Stimulated activated CD8-positive, alpha-beta memory T cell treated with anti-CD3 and anti-CD28 coated beads, Interleukin-4, amount 100 ng/mL, for 4 hours (primary cell): ENCODE measurements at places on chromosomes 7 and 10.

DNA sequence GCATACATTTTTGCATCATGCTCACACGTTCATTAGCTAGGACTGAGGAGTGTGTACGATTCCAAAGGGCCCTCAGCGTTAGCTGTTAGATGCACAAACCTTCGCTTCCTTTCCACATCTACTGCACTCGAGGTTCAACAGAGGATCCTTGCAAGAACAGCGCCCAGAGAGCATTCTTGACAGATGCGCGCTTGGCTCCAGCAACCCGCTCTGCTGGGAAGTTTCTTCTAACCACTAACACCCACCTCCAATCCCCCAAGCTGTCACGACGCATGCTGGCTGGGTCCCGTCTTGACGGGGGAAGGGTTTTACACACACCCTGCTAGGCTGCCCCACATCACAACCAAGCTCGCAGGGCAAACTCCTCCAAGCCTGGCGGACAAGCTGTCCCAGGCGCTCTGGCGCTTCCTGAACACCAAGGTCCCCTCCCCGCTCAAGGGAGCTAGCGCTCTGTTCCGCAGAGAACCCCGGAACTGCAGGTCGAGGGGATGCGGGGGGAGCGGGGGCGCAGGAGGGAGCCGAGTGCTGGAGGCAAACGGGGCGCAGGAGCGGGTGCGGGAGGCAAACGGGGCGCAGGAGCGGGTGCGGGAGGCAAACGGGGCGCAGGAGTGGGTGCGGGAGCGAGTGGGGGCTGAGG, 653 bp upstream of the ADRB1 start:
- no peak for DNase-seq

- no peak for DNase-seq
Measured at GRCh38 chr7:152607007-152607406, 68.9 kb downstream of the XRCC2 start.

DNA sequence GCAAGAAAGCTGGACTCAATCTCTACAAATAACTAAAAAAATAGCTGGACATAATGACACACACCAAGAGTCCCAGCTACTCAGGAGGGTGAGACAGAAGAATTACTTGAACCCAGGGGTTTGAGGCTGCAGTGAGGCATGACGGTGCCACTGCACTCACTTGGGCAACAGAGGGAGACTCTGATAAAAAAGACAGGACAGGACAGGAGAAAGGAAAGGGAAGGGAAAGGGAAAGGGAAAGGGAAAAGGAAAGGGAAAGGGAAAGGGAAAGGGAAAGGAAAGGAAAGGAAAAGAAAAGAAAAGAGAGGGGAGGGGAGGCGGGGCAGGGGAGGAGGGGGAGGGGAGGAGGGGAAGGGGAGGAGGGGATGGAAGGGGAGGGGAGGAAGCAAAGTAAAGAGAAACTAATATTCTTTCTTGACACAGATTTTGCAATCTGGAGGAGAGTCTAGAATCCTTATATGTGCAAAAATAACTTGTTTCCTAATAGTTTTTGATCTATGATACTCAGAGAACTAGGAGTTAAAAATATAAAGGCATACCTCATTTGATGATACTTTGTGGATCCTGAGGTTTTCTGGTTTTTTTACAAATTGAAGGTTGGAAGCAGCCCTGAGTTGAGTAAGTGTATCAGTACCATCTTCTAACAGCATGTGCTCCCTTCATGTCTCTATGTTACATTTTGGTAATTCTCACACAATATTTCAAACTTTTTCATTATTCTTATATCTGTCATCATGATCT, 8.0 kb downstream of the SAR1A start:
- DNase-seq = no peak

GRCh38 chr7:149196151-149196704, 882 bp downstream of the ZNF282 start:
- no peak for DNase-seq

- no peak for DNase-seq
Measured at GRCh38 chr10:126997801-126998590, 92.8 kb downstream of the DOCK1 start.

GRCh38 chr10:26455567-26456315, 17.6 kb downstream of the APBB1IP start:
- DNase-seq = no peak

DNA sequence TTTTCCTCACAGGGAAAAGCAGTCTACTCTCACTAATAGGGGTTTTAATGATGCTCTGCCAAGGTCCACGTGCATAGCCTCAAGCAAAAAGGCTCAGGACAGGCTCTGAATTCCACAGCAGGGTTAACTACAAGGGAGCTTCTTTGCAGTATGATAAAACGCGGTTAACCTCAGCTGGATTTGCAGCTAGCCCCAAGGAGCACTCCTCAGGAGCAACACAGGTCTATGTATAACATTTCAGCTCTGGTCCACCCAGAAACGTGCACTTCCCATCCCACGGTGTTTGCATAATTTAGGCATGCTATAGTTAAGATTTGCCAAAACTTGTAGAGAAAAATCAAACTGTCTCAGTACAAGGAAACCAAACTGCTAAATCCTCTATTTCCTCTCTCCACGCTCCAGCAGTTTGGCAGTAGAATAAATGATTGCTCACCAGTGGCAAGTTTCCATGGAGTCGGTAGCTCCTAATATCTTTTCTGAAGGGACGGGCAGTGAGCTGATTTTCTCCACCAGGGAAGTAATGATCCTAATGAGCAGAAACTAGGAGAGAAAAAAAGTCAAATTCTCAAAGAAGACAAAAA, 13.1 kb upstream of the ASB4 start:
- DNase-seq = no peak

- no peak for DNase-seq
Measured at GRCh38 chr10:13113544-13113943, 13.6 kb downstream of the OPTN start.

DNA sequence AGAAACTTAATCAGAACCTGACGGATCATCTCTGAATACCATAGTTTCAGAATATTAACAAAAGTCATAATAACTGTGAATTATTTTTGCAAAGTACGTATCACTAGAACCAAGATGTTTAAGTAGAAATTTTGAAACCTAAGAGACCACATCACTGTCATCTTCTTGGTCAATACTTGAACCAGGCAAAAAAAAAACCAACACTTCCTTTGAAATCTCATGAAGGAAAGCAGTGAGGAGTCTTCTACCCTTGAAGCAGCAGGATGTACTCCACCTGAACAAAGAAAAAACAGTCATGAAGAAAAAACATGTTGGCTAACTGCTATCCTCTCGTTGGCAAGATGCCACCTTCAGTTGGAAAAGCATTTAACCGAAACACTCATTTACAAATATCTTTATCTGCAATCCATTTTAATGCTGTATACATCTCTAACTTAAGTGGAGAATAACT, 82.4 kb downstream of the SRPK2 start:
- no peak for DNase-seq

DNA sequence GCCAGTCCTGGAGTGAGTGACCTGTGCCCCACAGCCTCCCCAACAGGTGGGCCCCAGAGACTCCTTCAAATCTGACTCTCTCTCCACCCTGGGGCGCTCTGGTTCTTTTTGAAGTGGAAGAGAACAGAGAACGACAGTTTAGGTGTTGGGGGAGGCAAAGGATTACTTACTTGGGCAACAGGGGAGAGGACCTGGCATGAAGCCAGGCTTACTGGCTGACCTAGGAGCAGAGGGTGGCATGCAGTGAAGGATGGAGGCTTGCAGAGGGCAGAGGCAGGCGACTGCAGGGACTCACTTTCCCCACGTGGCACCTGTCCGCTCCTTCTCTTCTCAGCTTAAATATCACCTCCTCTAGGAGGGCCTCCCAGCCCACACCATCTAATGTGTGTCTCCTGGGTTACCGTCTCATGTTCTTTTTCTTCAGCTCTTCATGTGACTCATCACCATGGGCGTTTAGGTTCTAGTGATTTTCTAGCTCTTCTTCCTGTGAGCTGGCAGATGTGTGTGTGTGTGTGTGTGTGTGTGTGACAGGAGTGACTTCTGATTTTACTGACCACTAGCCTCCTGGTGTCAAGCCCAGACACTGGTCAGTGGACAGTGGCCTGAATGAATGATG, 15.5 kb downstream of the LZTS2 start:
- no peak for DNase-seq

DNA sequence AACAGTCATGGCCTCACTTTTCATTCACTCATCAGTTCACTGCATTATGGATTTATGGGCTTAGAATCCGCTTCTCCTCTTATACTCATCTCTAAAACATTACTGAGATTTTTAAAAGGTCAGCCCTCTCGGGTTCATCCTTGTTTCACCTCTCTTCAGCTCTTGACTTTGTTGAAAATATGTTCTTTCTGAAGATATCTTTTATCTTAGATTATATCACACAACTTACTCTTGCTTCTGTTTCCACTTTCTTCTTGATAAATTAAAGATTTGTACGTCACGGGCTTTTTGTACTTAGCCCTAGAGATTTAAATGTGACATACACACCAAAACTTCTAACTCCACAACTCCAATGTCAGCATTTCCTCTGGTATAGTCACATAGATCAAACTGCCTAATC, 342.5 kb upstream of the TMEM229A start:
- DNase-seq = no peak

GRCh38 chr7:38462819-38463218, 168.4 kb downstream of the AMPH start:
- DNase-seq = no peak

DNA sequence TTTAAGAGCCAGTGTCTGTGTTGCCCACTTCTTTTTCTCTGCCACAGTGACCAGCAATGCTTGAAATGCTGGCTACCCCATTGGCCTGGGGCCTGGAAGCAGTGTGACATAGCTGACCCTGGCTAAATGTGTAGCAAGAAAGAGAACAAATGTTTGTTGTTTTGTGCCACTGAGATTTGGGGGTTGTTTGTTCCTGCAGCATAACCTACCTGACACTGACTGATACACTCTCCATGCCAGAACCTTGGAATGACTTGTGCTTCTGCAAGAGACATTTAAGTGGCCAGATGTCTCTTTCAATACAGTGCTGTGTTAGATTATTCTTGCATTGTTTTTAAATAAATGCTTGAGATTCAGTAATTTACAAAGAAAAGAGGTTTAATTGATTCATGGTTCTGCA, 411.5 kb downstream of the TYW1 start:
- no peak for DNase-seq

DNA sequence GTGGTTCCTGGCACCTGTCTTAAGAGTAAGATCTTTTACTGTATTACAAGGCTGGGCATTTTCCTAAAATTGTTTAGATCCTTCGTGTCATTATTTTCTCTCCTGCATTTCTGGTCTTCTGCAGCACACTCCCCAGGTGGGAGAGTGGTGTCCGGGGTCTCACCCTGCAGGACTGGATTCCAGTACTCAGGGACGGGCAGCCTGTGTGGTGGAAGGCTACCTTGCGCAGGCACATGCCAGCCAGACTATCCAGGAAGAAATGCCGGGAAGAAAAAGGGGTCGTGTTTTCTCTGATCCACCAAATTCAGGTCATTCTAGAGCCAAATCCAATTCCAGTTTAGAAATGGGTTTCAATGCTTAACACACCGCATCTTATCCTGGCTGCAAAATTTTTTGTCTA, 27.7 kb downstream of the CNPY1 start:
- no peak for DNase-seq

DNA sequence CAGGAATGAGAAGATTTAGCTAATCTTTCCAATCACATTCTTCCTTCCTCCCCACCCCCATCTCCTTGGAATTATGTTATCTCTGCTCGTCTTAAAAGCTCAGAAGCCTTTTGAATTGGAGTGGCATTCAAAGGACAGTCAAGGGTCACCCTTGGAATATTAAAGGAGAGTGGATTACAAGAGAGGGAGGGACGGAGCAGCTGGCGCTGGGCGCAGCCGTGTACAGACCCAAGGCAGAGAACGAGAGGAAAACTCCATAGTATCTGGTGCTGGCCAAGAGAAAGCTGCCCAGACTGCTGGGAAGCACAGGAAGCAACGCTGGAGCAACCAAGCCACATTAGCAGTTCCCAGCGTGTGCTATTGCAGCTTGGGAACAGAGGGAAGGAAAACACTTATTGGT, 95.7 kb downstream of the POU6F2 start:
- DNase-seq = no peak

GRCh38 chr10:133258066-133258817, 18.4 kb downstream of the ADAM8 start:
- DNase-seq = no peak

DNA sequence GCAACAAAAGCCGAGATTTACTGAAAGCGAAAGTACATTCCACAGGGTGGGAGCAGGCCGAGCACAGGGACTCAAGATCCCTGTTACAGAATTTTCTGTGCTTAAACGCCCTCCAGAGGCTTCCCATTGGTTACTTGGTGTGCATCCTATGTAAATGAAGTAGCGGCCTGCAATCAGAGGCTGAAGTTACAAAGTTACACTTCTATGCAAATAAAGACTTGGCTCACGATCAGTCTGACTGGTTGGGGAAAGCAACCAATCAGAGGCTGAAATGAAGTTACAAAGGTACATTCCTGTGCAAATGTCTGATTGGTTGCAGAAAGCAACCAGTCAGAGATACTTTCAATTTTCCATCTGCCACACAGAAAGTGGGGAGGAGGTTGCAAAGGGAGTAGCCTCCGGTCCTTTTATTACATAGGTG, 4.1 kb downstream of the ACBD7 start:
- no peak for DNase-seq

GRCh38 chr10:133465191-133465949, 11.6 kb downstream of the SCART1 start:
- no peak for DNase-seq

- no peak for DNase-seq
Measured at GRCh38 chr7:122470859-122471258, 166.3 kb upstream of the FEZF1 start.

GRCh38 chr7:84104826-84105225, 89.8 kb downstream of the SEMA3A start:
- no peak for DNase-seq

- DNase-seq = no peak
Measured at GRCh38 chr10:123038782-123039631, 30.2 kb downstream of the ACADSB start.

DNA sequence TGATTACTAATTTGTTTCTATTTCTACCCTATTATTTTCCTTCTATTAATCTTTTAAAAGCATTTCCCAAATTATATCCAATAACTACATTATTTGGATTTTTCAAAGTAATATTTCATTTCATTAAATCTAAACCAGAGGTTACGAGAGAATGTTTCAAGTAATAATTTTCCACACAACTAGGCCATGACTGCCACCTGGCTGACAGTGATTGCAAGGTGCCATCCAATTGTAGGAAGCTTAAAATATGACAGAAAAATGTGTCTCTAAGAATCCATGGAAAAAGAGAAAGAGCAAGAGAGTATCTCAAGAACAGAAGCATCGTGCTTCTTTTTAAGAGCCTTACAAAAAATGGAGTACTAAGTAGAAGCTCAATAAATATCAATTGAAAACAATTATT, 48.7 kb downstream of the TPK1 start:
- no peak for DNase-seq

DNA sequence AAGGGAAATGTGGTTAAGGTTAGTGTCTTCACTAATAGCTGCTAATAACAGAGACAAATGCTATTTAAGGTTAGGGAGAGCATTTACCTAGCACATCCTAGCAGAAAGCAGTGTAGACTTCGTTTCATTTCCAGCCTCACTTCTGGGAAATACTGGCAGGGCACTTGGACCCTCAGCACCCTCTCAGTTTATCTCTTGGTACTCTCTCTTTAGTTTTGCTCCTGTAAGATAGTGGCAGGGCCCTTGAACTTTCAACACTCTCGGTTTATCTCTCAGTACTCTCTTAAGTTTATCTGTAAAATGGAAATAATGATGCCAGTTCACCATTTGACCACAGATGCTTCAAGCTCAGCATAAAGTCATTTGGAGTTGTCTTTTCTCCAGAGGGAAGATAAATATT, 118.4 kb downstream of the MBL2 start:
- no peak for DNase-seq

GRCh38 chr7:123220396-123220795, 20.6 kb upstream of the SLC13A1 start:
- DNase-seq = no peak
